Placental pericyte (primary cell): ENCODE measurements at places on chromosomes 3 and 15. TPM values are rescaled to one million over a fixed set of nuclear protein-coding genes. Genes with fewer than 3 reads are reported as not detected.

The PTX3 gene
- total RNA-seq: 130 and 602 TPM in 2 replicates

The AMT gene
- total RNA-seq: 0.29 and 1.1 TPM in 2 replicates

The ARID3B gene
- total RNA-seq: 4.4 and 6.2 TPM in 2 replicates

The EIF4G1 gene
- 351 and 464 TPM in 2 replicates for total RNA-seq

The FBXL2 gene
- 9.0 and 11.5 TPM in 2 replicates for total RNA-seq

The CCR1 gene
- 0.86 TPM in 1 of 2 replicates, not detected in the other for total RNA-seq

The SKOR1 gene
- total RNA-seq: 0.22 and 0.29 TPM in 2 replicates

The CGNL1 gene
- 0.72 and 2.4 TPM in 2 replicates for total RNA-seq

The FAM107A gene
- 0.14 TPM in 1 of 2 replicates, not detected in the other for total RNA-seq

The UQCRC1 gene
- total RNA-seq: 448 and 544 TPM in 2 replicates

The SLC9A9 gene
- total RNA-seq: 4.7 and 8.8 TPM in 2 replicates

The DISP2 gene
- total RNA-seq: 0.14 and 0.44 TPM in 2 replicates

The NBEAL2 gene
- total RNA-seq: 3.3 and 10.5 TPM in 2 replicates

The SYNPR gene
- not detected in 2 replicates for total RNA-seq

The SLC22A14 gene
- total RNA-seq: under 0.01 and 0.14 TPM in 2 replicates

The TMC3 gene
- not detected in 2 replicates for total RNA-seq

The PRRT3 gene
- 2.6 and 2.7 TPM in 2 replicates for total RNA-seq

The LMAN1L gene
- under 0.01 TPM in 1 of 2 replicates, not detected in the other for total RNA-seq
